ENCODE measurements at places on chromosomes 1 and 21.

GRCh38 chr1:230029244-230029941, 37.6 kb upstream of the GALNT2 start:
- no peak for DNase-seq

DNA sequence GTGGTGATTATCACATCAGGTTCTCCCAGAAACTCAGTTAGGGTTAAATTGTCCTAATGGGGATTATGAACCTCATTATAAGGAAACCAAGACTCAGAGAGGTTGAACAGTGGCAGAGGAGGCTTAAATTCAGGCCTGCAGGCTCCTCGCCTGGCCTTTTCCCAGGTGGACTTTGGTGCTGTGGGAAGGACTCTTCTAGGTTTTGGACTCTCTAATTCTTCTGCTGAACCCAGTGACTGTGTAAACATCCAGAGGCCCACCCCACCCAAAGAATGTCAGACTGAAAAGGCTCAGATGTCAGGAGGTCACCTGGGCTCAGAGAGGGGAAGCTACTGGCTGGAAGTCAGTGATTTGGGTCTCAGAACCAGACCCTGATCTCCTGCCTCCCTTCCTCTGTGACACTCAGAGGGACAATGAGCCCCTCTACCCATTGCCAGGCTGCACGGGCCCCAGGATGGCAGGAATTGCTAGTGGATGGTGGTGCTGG, 2.5 kb downstream of the ZNF362 start:
- no peak for DNase-seq

DNA sequence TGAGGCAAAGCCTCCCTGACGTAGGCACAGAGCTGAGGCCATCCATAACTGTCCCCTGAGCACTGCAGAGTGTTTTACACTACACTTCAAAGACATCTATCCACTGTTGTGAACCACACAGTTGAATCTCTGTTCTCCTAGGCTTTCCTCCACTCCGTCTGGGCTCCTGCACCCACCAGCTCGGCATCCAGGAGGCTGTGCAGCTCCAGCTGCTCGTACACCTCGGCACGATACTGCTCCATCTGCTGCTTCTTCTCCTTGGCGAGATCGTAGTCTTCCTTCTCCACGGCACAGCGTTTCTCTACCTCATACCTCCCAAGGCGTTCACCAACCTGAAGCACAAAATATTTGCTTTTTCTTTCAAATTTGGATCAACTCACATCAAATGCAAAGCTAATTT, 18.2 kb downstream of the CEP104 start:
- no peak for DNase-seq

- DNase-seq, result peak; percentile 14
Measured at GRCh38 chr1:192311281-192311680, 5.5 kb upstream of the RGS21 start.

DNA sequence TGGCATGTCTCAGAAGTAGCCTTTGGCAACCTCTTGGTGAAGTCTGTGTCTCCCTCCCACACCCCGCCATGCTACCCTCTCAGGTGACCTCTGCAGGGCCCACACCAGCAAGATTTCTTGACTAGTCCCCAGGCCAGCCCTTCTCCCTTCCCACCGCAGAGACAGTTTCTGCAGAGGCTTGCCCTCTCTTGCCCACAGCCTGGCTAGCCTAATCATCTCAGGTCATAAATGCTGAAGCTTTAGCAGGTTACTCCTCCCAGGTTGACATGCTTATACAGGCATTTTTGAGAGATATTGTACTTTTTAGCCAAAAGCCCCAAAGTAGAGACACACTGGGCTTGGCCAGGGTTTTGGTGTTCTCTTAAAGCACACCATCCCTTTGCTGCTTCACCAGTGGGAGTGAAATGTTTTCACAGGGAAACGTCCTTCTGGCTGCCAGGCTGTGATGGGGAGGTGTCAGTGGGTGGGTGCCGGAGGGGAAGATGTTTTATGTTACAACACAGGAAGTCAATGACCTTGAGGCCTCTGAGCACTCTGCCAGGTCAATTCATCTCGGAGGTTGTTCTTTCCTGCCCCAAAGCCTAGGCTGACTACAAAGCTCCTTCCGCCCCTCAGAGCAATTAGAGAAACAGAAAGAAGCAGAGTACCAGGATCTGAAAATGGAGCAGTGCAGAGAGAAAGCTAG, 58.5 kb downstream of the STYXL2 start:
- no peak for DNase-seq

- DNase-seq, result no peak
Measured at GRCh38 chr1:7390604-7391000, 380.5 kb upstream of the VAMP3 start.

DNA sequence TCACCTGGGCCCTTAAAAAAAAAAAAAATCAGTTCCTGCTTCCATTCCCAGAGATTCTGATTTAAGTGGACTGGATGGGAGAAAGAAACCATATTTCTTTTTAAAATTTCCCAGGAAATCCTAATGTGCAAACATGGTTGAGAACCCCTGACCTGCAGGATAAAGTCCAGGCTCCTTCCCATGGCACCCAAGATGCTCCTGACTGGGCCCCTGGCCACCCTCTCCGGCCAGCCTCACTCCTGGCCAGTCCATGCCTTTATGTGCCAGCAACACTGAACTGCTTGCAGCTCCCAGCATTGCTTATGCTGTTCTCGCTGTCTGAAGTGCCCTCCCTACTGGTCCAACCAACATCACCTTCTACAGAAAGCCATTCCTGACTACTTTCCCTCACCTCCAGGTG, 93.9 kb downstream of the TEX35 start:
- DNase-seq, result no peak

DNA sequence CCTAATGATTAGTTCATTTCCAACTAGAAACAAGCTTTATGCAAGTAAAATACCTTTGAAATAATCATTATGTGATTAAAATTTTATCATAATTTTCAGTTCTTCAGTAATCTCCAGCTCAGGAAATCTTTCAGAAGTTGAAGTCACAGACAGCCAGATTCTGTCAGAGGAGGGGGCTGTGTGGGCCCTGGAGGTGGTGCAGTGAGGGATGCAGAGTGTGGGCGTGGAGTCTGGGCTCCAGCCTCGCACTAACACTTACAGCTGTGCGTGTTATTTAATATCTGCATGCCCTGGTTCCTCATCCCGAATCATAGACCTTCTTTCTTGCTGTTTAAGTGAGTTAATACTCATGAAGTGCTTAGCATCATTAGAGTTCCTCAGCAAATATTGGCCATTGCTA, 23.9 kb downstream of the WDR64 start:
- no peak for DNase-seq

GRCh38 chr1:95119273-95119672, 2.1 kb downstream of the TLCD4 start:
- DNase-seq, result no peak

DNA sequence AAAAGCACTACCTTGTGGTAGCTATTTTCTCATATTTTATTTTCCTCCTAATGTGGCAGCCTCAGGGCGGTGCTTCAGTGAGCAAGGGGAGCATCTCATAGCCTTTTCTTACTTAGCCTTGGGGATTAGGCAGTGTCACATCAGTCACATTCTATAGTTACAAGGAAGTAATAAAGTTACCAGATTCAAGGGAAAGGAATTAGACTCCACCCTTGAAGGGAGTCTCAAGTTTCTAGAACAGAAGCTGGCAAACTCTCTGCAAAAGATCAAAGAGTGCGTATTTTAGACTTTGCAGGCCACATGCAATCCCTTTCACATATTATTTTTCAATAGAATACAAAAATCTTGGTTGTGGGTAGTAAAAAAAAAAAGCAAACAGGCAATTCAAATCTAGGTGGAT, 350.4 kb downstream of the AMY1C start:
- no peak for DNase-seq
